ENCODE measurements at places on chromosomes 11 and 22.
A peak's percentile ranks its signal among the peaks of the same experiment; 100 is the strongest.

- DNase-seq, result no peak
Observed at GRCh38 chr11:86896441-86896841, 58.8 kb downstream of the FZD4 start.

GRCh38 chr11:44840085-44840478, 110.6 kb downstream of the TP53I11 start:
- DNase-seq, result no peak

- no peak for DNase-seq
Observed at GRCh38 chr11:131734871-131735270, 364.5 kb downstream of the NTM start.

DNA sequence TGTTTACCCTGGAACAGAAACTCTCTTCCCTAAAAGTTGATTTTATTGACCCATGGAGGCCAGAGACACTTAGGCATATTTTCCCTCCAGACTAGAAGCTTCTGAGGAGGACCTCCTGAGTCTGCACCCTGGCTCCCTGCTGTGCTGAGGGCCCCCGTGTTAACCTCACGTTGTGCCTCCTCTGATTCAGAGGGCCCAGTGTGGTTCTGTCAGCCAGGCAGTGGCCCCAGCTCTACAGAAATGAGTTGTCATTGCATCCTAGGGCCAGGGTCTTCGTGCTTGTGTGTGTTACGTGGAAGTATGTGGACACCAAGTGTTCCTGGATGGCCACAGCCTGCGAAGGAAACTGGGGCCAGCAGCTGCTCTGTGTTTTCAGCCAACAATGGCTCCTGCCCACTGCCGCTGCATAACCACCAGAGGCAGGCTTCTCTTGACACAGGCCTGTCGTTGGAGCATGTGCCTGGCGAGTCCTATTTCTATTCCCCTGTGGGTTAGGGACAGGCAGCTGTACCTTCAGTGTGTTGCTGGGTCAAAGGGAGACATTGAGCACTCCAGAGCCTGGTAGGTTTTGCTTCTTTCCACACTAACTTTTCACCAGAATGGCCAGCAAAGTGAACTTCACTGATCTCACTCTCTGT, 44.5 kb downstream of the MED15 start:
- no peak for DNase-seq

- DNase-seq, result peak; percentile 68
Observed at GRCh38 chr11:75445315-75445953, 12.4 kb upstream of the KLHL35 start.

DNA sequence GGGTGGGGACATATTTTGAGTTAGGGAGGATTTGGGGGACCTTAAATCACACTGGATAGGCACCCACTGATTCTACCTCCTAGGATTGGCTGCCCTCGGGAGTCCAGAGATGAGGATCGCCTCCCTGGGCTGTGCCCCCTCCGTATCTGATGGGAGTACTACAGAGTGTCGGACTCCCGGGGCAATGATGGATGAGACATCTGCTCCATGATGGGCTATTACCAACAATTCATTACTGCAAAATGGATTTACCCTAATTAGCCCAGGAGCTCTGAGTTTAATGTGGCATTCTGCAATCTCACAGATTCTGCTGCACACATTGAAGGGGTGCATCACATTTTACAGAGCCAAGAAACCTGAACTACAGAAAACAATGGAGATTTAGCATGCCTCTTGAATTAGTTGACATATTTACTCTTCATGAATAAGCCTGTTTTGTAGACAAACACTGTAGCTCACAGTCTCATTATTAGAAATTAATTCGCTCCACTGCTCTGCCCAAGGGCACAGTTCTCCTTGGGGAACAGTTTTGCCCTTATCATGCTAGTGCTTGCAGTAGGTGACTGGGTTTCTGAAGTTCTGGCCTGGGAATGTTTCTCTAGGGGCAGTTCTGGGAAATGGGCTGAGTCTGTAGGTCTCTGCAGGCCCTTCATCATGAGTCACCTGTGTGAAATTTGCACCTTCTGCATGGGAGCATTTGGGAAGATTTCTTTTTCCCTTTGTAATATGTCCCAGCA, 217.1 kb upstream of the PLET1 start:
- DNase-seq, result no peak

GRCh38 chr11:16921668-16922067, 92.5 kb downstream of the PLEKHA7 start:
- DNase-seq, result no peak

- no peak for DNase-seq
Observed at GRCh38 chr11:66338276-66339161, 2.3 kb upstream of the RIN1 start.

DNA sequence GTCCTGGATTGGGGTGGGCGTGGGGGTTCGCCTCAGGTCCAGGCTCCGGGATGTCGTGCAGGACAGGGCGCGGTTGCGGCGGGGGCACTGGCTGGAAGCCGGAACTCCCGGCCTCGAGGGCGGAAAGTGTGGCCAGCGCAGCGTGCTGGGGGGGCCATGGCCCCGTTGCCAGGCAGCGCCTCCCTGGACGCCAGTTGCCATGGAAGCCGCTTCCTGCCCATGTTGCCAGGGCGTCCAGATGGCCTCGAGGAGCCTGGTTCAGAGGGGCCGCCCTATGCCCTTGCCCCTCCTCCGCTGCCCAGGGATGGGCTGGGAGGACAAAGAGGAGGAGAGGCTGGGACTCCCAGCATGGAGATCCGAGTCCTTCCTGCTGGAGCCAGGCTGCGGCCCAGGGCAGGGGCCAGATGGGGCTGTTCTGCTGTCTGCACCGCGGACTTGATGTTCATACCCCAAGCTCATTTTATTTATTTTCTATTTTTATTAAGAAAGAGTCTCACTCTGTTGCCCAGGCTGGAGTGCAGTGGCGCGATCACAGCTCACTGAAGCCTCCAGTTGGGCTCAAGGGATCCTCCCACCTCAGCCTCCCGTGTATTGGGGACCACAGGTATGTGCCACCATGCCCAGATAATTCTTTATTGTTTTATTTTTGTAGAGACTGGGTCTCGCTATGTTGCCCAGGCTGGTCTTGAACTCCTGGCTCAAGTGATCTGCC, 4.6 kb upstream of the CCDC188 start:
- DNase-seq, result no peak

DNA sequence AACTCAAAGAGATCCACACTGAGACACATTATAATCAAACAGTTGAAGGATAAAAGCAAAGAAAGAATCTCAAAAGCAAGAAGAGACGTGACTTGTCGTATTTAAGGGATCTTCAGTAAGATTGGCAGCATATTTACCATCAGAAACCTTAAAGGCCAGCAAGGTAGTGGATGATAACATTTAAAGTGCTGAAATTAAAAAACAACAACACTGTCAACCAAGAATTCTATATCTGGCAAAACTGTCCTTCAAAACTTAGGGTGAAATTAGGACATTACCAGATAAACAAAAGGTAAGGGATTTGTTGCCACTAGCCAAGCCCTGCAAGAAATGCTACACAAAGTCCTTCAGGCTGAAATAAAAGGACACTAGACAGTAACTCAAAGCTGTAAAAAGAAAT, 11.0 kb upstream of the MUC5B start:
- no peak for DNase-seq

DNA sequence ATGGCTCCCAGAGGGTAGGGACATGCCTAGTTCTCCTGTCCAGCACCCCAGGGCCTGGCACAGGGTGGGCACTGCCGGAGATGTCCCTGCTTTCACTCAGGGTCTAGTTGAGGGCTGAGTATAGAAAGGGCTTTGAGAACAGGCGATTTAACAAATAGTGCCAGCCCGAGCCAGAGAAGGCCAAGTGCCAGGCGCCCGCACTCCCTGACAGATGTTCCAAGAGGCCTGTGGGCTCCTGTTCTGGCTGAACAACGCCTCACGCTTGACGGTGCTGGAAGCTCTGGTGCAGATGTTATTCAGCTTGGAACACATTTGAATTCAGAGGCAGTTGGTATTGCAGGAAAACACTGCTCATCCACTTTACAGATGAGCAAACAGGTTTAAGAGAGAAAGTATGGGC, 46.5 kb downstream of the NFAM1 start:
- DNase-seq, result no peak

DNA sequence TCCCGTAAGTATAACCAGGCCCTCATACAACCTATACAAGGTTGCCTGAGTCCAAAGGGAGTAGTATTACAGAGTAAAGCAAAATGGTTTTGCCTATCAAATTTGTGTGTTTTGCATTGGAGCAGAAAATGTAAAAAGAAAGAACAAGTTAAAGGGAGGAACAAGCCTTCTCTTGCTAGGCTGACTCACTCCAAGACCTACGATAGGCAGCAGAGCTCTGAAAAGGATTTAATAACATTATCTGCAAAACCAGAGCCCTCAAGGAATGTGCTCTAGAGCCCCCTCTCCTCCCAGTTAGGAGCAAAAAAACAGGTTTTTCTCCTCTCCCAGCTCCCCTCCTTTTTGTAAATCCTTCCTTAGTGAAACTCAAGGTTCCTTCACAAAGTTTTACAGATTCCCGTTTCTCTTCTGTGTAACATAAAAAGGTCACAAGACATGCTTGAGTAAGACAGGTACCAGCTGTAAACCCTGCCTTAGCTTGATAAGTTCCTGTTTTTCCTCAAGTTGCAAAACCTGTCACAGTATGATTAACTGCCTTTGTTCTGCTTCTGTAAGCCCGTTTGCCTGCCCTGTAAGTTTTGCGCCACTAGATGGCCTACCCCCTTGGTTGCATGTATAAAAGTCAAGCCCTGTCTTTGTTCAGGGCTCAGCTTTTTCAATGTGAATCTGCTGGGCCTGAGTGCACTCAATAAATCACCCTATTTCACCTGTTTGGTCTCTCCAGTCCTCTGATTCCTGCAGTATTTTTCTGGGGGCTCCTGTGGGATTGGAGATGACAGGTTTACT, 498.2 kb downstream of the KCNA4 start:
- DNase-seq, result no peak

GRCh38 chr11:35491231-35491871, 34.1 kb downstream of the PAMR1 start:
- no peak for DNase-seq

- DNase-seq, result no peak
Observed at GRCh38 chr11:2383852-2384804, 7.0 kb downstream of the CD81 start.

DNA sequence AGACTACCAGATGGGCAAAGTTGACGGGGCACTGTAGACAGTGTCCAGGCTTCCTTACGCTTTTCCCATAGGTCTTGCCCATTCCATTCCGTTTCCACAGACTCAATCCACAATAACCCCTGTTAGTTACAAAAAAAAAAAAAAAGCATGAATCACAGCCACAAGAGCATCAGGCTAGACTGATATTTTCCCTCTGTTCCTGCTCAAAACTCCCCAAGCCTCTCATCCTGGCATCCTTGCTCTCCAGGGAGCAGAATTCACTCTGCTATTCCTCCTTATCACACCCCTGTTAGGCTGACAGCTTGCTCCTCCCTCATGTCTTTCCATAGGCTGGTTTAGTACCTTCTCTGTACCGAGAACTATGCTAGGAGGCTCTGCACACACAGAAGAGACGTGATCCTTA, 42.2 kb downstream of the TMEM123 start:
- no peak for DNase-seq

DNA sequence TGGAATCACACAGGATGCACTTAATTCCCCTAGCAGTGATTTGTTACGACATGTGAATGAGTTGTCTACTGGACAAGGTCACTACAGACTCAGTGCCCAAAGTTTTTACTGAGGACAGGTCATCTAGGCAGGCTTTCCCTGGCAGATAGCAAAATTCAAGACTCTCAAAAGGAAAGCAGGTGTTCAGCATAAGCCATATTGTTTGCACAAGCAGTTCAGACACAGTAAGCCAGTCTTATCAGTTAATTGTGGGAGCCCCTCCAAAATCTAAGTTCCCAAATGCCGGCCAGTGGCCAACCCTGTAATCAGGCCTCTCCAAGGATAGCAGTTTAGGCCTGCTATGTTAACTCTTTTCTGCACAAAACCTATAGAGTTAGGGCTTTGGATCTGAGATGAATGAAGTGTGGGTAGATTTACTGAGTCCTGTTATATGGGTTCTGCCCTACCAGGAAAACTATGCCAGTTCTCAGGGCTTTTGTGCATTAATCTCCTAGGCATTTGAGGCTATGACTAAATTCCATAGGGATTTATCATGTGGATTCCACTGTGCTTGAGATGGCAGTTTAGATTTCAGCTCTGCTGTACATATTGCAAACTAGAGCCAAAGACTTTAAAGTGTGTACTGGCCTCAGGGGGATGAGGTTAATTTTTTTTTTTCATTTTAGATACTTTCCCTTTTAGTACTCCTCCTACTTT, 4.8 kb upstream of the ARHGEF12 start:
- no peak for DNase-seq

DNA sequence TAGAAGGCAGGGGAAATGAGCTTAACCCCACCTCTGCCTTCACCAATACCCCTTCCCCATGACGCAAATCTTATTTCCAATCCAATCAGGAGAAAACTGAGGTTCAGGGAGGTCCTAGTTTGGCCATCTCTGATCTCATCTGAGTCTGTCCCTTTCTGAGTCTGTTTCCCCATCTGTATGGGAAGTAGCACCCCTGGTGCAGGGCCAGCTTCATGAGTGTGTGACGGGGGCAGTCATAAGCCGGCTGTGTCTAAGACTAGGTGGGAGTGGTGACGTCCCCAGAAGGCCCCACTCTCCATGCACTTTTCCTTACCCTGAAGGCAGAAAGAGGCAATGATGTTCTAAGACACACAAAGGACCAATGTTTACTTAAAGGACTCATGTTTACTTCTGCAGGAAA, 72.3 kb downstream of the MN1 start:
- no peak for DNase-seq

GRCh38 chr11:58466293-58466692, 24.3 kb upstream of the OR5B12 start:
- no peak for DNase-seq

DNA sequence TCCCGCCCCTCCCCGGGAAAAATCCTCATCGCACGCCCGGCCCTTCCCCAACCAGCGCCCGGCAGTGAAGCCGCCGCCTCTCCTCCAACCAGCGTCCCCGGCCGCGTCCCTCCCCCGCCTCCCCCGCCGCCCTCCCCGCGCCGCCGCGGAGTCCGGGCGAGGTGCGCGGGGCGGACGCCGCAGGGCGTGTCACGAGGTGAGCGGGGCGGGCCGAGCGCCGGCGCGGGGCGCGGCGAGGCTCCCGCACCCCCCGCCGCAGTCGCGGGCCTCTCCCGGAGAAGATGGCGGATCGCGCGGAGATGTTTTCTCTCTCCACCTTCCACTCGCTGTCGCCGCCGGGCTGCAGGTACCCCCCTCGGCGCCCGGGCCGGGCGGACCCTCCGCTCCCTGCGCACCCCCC, at the start of gene MAPK8IP2:
TSS of gene MAPK8IP2 (plus strand) at position 256 of the 400 bp plus-strand sequence. CDS start at position 282, 26 bp downstream.
- no peak for DNase-seq

- DNase-seq, result no peak
Observed at GRCh38 chr11:129282634-129283033, 90.5 kb upstream of the ARHGAP32 start.

- no peak for DNase-seq
Observed at GRCh38 chr11:111019451-111019850, 226.1 kb upstream of the POU2AF2 start.

GRCh38 chr11:132681971-132682370, 850.3 kb downstream of the OPCML start:
- DNase-seq, result no peak

DNA sequence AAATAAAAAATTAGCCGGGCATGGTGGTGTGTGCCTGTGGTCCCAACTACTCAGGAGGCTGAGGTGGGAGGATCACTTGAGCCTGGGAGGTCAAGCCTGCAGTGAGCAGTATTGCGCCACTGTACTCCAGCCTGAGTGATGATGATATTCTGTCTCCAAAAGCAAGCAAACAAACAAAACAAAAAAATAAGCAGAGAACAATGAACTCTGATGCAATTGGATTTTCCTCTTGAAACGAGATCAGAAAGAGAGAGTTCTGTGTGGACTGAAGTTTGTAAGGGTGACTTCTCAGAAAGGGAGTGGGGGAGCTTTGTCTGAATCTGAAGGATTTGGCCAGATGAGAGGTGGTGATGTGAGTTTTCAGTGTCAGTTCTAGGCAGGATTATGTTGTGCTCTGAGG, 6.0 kb upstream of the TMEM123 start:
- DNase-seq, result no peak

GRCh38 chr11:33089776-33090175, 50.4 kb downstream of the TCP11L1 start:
- no peak for DNase-seq
